SK-N-DZ (cell line): ENCODE measurements at places on chromosomes 5 and 9.

DNA sequence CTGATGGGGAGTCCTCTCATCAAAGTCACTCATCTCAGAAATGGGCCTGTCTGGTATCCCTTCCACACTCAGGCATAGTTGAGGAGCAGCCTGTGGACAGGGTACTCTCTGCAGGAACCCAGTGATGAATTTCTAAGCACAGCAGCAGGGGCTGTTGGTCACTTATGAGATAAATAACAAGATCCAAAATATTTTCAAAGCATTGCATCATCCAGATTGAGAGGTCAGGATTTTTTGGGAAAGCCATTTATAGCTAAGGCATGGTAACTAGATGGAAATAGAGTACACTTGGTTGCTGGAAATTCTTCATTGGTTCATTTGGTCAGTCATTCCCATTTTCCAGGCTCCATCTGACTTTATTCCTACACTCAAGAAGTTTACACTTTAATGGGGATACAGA lies 246.8 kb upstream of the RAI14 start:
- no peak for DNase-seq

DNA sequence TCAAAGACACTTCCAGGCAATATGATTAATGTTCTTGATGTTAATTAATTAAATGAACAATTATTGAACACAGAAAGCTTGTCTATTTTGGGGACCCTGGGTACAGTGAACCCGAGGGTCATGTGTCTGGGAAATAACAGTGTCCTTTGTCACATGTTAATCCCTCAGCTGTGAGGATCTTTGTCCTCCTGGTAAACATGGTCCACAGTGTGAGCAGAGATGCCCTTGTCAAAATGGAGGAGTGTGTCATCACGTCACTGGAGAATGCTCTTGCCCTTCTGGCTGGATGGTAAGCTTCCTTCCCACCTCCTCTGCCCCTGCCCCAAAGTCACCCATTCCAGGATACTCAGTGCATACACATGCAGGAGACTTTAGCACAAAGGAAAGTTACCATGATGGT lies 107.9 kb downstream of the MEGF10 start:
- DNase-seq: no peak

- no peak for DNase-seq
These were observed 657.1 kb upstream of the CDH10 start for GRCh38 chr5:25301836-25302235.

GRCh38 chr5:177497292-177498012 lies at the start of gene PDLIM7:
Gene PDLIM7 (minus strand): TSS chr5:177497604. CDS start chr5:177496512, 1,092 bp downstream.
- peak; percentile 98 for DNase-seq

- no peak for DNase-seq
These were observed 44.1 kb downstream of the ANGPTL2 start for GRCh38 chr9:127078336-127078735.

DNA sequence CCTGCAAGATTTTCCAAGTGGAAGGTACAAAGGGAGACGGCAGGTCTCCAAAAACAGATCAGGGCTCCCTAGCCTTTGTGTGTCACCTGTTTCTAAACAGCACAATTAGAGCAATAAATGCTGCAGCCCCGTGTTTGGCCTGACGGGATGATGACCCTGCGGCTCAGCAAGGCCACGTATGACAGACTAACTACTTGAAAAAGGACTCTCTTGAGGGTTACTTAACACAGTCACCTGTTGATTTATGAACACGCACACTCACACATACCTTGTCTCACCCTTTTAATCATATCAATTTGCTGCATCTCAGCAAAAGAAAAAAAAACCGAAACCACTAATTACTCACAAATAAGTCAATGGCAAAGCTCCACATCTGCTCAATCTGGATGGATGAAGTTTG lies 199.6 kb upstream of the GAS1 start:
- no peak for DNase-seq

- no peak for DNase-seq
These were observed 631 bp downstream of the CFAP77 start for GRCh38 chr9:132410642-132411041.

DNA sequence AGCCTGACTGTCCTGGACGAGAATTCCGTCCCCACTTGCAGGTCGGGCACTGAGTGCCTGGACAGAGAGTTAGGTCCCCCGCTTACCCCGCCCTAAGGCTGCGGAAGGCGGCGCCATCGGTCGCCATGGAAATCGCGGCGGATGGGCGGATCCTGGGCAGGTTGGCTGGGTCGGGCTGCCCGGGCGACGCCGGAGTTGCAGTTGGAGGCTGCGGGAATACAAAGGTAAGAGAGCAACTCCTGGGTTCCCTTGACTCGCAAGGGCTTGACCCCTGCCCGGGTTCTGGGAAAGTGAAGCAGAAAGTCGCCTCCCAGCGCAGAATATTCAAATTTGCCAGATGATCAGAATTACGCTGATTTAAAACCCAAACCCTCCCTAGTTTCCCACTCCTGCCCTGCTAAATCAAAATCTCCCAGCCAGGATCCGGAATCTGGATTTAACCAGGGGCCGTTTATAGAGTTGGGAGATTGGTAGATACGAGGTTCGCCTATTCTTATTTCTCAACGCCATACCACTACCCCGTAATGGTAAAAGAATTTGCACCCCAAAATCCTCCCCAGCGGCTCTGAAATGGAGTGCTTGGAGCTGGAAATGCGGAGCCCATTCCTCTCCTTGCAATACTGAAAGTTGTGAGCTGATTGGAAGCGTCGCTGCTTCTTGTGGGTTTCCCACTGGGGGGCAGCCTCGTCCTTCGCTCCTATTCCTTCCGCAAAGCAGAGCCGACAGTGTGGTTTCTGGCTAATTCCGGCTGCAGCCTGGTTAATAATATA lies 156.4 kb upstream of the RASEF start:
- peak; percentile 60 for DNase-seq

DNA sequence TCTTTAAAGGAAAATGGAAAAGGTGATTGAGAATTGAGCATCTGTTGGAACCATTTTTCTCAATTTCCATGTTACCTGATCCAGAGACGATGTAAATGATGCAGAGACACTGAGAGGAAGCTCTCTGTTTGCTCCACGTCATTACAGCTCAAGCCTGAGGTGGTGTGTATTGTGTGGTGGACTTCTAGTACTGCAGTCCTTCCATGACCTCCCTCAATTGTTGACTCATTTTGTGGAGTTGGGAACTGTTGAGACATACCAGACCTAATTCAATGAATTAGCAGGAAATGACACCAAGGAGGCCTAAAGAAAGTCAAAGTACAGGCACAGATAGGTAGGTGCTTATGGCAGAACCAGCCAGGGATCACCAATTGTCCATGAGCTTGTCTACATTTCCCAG lies 15.6 kb upstream of the LVRN start:
- no peak for DNase-seq

DNA sequence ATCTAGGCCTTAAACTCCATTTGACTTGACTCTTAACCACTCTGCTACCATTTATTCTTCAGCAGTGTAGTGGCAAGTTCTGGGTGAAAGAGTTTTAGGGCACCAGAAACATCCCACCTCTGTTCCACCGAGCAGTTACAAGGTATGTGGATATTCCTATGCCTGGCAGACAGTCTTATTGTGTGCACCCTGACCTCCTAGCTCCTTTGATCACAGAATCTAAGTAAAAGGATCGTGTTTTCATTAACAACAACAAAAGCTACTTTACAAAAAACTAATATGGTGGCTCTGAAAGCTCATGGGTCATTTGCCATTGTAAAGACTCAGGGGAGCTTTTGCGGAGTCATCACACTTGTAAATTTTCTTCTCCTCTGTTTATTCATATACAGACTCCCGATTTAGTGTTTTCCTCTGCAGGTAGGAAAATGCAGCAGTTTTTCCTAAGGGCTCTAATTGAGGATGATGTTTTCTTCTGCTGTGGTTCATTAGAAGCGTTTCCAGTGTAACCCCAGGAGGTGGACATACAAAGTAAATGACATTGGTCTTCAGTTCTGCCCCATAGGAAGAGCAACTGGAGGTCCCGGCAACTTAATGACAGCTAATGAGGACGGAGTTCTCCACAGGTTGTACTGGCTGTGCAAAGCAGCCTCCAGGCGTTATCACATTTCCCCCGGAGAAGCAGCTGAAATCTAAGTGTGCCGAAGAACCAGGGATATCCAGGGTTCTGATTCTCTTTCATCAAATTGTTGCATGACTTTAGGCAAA lies 78.2 kb downstream of the ATP10B start:
- DNase-seq: no peak

DNA sequence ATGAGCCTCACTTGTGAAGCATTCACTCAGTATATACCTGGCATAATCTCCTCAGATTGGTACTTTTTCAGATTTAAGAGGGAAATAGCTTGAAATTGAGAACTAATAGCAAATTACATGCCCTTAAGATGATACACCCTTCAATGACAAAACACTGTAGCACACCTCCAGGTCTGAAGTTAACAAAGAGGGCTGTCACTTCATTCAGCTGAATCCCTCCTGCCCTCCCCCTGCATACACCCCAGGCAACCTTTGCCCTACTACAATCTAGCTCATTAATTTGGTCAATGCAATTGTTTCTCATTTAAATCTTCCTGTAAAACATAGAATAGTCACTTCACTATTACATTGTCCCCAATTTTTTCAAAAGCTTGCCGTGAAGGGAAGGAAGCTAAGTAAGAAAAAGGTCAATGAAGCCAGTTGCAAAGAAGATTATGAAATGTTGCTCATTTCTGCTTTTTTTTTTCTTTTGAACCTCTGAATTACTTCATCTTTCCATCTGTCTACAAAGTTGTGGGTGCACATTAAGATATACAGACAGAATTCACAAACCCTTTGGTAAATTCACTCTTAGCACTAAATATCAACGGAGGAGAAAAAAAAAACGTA lies 294.8 kb upstream of the PTGER4 start:
- no peak for DNase-seq
